ENCODE measurements at places on chromosomes 1 and 21. TPM values are rescaled to one million over a fixed set of nuclear protein-coding genes. Genes with fewer than 3 reads are reported as not detected.

Gene RBM11
- total RNA-seq: not detected

Gene RAP1GAP
- 0.19 TPM for total RNA-seq

GRCh38 chr1:161727256-161727924 is 6.0 kb downstream of the FCRLB start:
- peak; percentile 59 for DNase-seq

- no peak for DNase-seq
These were observed 548 bp downstream of the KCNN3 start for GRCh38 chr1:154869351-154870114.

GRCh38 chr1:31428436-31429221 is 15.6 kb downstream of the SERINC2 start:
- DNase-seq: no peak

DNA sequence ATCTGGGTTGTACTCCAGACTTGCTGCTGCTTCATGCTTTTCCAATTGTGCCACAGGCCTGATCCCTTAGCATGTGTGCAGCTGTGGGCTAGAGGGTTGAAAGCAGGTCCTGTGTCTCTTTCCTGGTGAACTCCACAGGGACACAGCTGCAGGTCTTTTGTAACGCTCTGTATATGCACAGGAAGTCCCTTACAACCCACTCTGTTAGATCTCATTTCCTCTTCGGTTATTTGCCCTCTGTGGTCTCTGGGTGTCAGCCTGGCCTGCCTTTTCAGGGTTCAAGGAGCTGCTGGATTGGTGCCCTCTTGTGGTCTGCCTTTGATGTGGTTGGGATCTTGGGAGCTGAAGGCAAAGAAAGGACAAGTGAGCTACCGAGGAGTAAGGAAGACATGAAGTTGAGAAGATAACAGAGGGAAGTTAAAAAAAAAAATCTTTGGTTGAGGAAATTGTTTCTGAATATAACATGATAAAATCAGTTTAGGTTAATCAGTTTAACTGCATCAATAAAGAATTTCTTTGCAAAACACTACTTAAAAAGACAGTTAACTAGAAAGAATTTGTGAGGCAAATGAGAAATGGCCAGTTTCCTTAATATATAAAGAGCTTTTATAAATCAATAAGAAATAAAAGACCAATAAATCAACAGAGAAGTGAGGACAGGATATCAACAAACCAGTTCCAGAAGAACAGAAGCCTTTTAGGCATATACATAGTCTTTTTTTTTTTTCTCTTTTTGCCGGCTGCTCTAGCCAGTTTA is 44.1 kb downstream of the UCK2 start:
- peak; percentile 85 for DNase-seq

DNA sequence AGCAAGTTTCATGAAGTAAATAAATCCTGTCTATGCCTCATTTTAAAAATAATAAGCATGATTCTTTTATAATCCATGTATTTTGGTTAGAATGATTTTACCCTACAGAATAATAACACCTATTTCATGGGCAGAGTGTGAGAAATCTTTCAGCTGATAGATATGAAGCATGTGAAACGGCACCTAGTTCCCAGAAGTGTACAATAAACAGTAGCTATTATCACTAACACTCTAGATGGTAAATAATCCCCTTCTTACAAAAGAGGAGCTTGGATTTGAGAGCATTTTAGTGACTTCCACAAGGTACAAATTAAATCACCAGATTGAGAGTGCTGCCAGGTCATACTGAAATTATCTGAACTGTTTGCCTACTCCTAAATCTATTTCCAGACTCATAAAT is 95.3 kb upstream of the NRIP1 start:
- no peak for DNase-seq

Data from HT1080 (cell line).